ENCODE measurements at places on chromosomes 2 and 18.

DNA sequence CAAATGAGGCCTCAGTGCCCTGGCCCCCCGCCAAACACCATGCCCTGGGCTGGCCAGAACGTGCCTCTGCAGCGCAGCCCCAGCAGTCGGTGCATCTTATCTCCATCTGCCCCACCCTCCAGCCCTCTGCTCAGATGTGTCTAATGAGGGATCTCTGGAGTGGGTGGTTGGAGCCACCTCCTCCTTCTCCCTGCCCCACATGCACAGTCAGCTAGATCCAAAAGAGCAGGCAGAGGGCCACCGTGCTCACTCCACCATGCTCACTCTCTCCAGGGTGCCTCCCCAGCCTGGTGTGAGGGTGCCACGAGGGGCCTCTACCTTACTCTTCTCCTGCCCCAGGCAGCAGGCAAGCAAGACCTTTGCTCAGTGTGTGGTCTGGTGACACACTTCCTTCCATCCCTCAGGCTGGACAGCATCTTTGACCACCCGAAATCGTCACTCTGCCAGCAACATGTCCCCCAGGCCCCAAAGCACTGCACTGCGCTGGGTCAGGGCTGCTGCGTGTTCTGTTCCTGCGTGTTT is 266.1 kb upstream of the HDAC4 start:
- no peak for DNase-seq

- DNase-seq = peak; percentile 75
These were observed at the start of gene SETBP1 for GRCh38 chr18:44680273-44681075. TSS of gene SETBP1 (plus strand) at chr18:44680888. CDS start at chr18:44701347, 20,459 bp downstream.

- no peak for DNase-seq
These were observed 33.4 kb downstream of the UGP2 start for GRCh38 chr2:63875131-63875527.

DNA sequence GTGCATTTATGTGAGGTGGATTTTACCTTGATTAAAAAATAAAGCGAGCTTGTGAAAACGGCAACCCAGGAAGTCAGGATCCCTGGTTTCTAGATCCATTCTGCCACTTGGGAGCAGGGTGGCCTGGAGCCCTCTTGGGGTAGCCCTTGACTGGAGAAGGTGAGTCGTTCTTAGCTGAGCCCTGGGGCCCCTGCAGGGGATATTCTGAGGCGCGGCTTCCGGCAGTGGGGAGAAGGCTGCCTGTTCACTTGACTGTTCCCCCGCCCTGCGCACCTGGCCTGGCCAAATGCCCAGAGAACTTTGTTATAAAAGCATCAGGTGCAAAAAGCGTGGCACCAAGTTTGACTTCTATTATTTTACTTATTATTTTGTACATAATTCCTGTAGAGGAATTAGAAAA is 221.9 kb downstream of the DYSF start:
- no peak for DNase-seq

DNA sequence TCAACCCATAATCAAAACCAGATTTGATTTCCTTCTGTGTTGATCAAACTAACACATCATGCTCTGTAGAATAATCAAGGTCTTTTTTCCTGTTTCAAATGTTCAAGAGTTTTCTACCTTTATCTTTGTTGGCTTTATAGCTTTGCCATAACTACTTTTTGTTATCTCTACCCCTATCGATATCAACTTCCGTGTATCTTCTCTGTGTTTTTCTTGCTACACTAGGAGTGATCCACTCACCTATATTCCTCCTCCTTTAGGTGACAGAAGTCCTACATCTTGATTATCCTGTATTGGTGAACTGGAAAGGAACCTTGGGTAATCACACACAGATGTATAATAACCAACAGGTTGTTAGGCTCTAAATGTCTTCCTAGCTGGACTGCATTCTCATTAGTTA is 85.5 kb downstream of the LTBP1 start:
- no peak for DNase-seq
